ENCODE measurements at places on chromosomes 2 and 18. TPM values are rescaled to one million over a fixed set of nuclear protein-coding genes. Genes with fewer than 3 reads are reported as not detected.

DNA sequence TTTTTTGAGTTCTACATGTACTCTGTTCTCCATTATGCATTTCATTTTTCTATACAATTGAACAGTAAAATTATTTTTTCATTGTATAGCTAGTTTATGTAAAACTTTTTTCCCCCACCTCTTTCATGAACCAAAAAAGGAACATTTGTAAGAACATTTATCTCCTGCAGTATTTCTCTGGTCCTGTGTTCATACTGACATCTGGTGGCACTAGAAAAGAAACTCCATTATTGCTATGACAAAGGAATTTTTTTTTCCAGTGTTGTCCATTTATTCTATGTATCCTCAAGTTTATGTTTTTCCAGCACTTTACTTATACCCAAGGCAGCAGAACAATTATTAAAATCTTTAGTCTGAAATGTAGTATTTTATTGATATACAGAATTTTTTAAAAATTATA, 27.4 kb upstream of the CHAC2 start:
- H3K27me3 ChIP-seq = no peaks in the 10 kb centered on the region
- H3K4me1 ChIP-seq = no peaks in the 10 kb centered on the region
- DNase-seq = no peak
- peaks cover 17% of the 10 kb centered on the region for H3K36me3 ChIP-seq
- H3K4me3 ChIP-seq = no peak overlapping the region

DNA sequence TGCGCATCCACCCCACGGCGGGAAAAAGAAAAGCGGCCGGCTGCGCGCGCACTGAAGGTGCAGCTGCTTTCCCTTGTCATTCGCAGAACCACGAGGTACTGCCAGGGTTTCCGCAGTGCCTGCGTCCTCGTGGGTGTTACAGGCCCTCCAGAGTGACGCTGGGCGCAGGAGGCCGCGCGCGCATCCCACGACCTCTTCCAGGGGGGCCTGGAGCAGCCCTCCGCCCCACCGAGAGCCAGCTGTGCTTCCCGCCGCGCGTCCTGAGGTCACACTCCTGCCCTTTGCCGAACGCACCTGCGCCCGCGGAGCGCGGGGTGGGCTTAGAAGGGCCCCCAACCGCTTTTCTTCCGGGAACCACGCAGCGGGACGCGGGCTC, 378 bp upstream of the IAH1 start:
- peak overlapping the region; percentile 79 for H3K4me3 ChIP-seq
- no peaks in the 10 kb centered on the region for H3K27me3 ChIP-seq
- peaks cover 52% of the 10 kb centered on the region for H3K36me3 ChIP-seq
- DNase-seq = peak; percentile 74
- peak overlapping the region; percentile 86 for H3K27ac ChIP-seq

DNA sequence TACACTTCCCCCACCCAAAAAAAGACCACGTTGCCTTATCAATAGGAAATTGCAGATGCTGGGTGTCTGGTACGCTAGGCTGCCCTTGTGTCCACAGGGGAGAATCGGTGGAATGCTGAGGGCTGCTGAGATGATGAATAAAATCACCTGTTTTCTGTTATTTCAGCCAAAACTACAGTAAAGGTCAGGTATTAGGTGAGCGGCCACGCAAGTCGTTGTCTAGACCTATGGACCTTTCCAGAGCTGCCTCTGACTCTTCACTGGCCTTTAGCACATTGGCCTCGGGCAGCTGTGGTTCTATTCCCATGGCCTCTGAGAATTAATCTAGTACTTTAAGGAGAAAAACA, 89.6 kb downstream of the MTCL1 start:
- no peak for DNase-seq
- H3K27ac ChIP-seq = no peak overlapping the region
- H3K4me1 ChIP-seq = peaks cover 9% of the 10 kb centered on the region
- no peak overlapping the region for H3K4me3 ChIP-seq
- peaks cover 5% of the 10 kb centered on the region for H3K27me3 ChIP-seq

DNA sequence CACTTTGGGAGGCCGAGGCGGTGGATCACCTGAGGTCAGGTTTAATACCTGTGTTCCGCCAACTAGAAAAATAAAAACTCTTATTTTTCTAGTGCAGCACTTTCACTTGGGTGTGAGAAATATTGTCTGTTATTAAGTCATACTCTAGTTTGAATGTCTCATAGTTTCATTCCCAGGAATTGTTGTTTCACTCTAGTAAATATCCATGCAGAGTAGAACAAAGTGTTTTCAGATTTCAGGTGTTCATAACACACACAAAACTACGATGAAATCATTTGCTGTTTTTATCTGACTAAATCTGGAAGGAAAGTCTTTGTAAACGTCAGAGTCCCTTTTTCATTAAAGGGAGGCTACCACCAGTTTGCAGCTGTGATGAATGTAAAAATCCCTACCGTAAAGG, 4.0 kb downstream of the FAM117B start:
- H3K27me3 ChIP-seq = no peaks in the 10 kb centered on the region
- H3K36me3 ChIP-seq = peaks cover 15% of the 10 kb centered on the region
- peak overlapping the region; percentile 77 for H3K27ac ChIP-seq
- no peak for DNase-seq
- peak overlapping the region; percentile 59 for H3K4me3 ChIP-seq
- H3K4me1 ChIP-seq = peaks cover 51% of the 10 kb centered on the region

The SLC19A3 gene
- total RNA-seq = not detected

- no peak overlapping the region for H3K4me3 ChIP-seq
- DNase-seq = no peak
- peaks cover 2% of the 10 kb centered on the region for H3K27me3 ChIP-seq
- no peak overlapping the region for H3K27ac ChIP-seq
Observed at GRCh38 chr2:9310377-9310776, 103.8 kb downstream of the ASAP2 start.

GRCh38 chr2:241354668-241355658, 1.1 kb upstream of the FARP2 start:
- DNase-seq = peak; percentile 75
- H3K36me3 ChIP-seq = peaks cover 38% of the 10 kb centered on the region
- H3K4me1 ChIP-seq = peaks cover 27% of the 10 kb centered on the region
- H3K4me3 ChIP-seq = no peak overlapping the region
- H3K27ac ChIP-seq = peak overlapping the region; percentile 69

DNA sequence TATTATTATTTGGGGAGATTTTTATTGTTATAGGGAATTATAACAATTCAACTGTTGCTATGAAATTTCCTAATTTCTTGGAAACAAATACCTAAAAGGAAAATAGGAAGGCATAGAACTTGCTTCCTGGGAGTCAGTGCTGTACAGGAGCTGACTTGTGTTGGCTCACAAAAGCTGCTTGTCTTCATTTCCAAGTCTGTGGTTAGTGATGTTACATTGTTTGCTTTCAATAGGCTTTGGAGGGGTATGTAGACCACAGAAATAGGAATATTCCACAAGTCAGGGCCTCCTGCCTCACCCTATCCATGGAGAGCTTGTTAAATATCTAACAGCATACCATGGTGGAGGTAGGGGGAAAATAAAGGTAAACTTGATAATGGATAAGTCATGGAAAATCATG, 688.9 kb upstream of the FAM98A start:
- H3K4me1 ChIP-seq = no peaks in the 10 kb centered on the region
- no peak overlapping the region for H3K4me3 ChIP-seq
- no peak overlapping the region for H3K27ac ChIP-seq
- DNase-seq = no peak
- no peaks in the 10 kb centered on the region for H3K27me3 ChIP-seq
- no peaks in the 10 kb centered on the region for H3K36me3 ChIP-seq

The LYPD1 gene
- not detected for total RNA-seq

- H3K4me1 ChIP-seq = no peaks in the 10 kb centered on the region
- no peak overlapping the region for H3K4me3 ChIP-seq
- peaks cover 20% of the 10 kb centered on the region for H3K27me3 ChIP-seq
- DNase-seq = no peak
- no peak overlapping the region for H3K27ac ChIP-seq
Observed at GRCh38 chr18:58102875-58103274, 58.8 kb downstream of the NEDD4L start.

DNA sequence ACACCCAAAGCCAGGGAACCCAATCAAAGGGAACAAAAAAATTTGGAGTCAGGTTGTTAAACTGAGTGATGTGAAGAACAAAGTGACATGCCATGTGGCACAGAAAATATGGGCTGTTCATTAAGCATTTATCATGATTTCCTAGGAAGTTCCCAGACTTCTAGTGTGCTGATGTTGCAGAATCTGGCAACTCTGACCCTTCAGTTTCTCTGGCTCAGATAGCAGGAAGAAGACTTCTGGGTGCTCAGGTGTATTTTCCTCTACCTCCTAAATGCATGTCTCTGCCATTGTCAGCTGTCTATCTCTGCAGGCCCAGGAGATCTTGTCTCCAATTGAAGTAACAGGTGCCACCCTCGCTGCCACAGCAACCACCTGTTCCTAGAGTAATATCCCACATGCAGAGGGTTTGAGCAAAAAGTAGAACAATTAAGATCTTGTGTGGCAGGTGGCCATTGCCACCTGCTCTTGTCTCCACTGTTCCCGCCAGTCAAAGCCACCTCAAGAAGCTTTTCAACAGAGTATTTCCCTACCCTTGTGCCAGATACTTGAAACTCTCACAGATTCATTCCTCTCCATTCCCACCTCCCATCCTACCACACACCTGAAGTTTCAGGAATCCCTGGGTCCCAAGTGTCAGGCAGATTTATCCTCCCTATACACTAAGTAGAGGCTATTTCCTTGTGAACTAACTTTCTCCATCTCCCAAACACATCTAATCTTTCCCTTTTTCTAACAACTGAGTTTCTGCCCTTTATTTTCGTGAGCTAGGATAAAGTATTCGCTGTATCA, 533.7 kb upstream of the CHAC2 start:
- no peaks in the 10 kb centered on the region for H3K36me3 ChIP-seq
- H3K4me3 ChIP-seq = no peak overlapping the region
- H3K27ac ChIP-seq = no peak overlapping the region
- H3K27me3 ChIP-seq = no peaks in the 10 kb centered on the region
- peaks cover 3% of the 10 kb centered on the region for H3K4me1 ChIP-seq
- no peak for DNase-seq

The RPRM gene
- total RNA-seq = 0.24 TPM

DNA sequence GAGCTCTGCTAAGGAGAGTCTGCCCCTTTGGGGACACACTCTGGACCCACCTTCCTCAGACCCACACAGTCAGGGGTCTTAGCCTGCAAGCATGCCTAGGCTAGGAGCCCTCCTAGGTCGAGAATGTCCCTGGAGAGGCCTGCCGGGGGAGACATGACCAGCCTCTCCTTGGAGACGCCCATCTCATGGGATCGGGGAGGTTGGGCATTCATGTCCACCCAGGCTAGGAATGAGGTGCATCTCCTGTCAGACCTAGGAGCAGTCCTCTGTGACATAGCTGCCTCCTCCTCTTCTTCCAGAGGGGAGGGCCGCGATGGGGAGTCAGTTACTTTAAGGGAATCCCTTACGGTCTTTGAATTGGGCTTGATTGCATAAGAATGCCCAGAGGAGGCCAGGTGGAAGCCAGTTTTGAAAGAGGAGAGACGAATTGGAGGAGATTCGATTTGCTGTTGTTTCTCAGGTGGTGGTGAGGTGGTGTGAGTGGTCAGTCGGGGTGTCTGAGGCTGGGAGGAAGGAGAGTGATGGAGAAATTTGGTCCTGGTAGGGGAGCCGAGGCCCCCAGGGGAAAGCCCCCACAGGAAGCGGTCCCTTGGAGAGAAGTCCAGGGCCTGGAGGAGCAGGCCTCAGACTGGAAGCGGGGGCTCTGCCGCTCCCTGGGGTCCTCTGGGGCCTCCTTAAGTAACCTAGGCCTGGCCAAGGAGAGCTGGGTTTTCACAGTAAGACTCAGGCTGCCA, 241.3 kb downstream of the DYSF start:
- H3K27me3 ChIP-seq = peaks cover 3% of the 10 kb centered on the region
- H3K4me3 ChIP-seq = no peak overlapping the region
- H3K4me1 ChIP-seq = no peaks in the 10 kb centered on the region
- H3K36me3 ChIP-seq = no peaks in the 10 kb centered on the region
- no peak overlapping the region for H3K27ac ChIP-seq

DNA sequence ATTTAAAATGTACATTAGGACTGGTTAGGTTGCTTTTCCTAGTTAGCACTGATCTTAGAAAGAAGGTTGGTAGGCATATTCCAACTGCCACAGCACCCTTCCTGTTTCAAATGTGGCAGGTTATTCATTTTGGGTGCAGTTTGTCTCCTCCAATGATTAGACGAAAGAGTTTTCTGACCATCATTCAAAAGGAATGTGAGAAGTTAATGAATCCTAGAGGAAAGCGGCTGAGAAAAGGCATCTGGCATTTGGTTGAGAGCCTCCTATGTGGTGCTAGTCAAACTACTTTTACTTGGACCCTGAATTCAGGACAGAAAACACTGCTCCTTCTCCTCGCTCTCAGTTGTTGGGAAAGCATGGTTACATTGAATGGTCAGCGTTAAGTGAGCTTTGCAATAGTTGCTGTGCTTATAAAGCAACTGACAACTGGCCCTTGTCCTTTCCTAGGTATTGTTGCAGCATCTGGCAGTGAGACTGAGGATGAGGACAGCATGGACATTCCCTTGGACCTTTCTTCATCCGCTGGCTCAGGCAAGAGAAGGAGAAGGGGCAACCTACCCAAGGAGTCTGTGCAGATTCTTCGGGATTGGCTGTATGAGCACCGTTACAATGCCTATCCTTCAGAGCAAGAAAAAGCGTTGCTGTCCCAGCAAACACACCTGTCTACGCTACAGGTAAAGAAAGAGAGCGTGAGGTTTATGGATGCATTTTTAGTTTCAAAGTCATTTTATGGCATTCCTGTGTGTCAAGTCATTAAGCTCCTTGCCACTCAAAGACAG, 6.1 kb downstream of the TGIF1 start:
- no peak for DNase-seq
- H3K27me3 ChIP-seq = no peaks in the 10 kb centered on the region
- H3K27ac ChIP-seq = no peak overlapping the region

- H3K4me1 ChIP-seq = peaks cover 31% of the 10 kb centered on the region
- H3K4me3 ChIP-seq = peak overlapping the region; percentile 90
- DNase-seq = no peak
- no peak overlapping the region for H3K27ac ChIP-seq
- H3K27me3 ChIP-seq = no peaks in the 10 kb centered on the region
Observed at GRCh38 chr18:57619876-57620275, 1.8 kb downstream of the NARS1 start.

The PLEK gene
- 4.5 TPM for total RNA-seq

GRCh38 chr2:67839242-67839641, 223.6 kb downstream of the C1D start:
- no peaks in the 10 kb centered on the region for H3K4me1 ChIP-seq
- no peaks in the 10 kb centered on the region for H3K36me3 ChIP-seq
- no peak overlapping the region for H3K4me3 ChIP-seq
- no peak for DNase-seq
- no peak overlapping the region for H3K27ac ChIP-seq
- H3K27me3 ChIP-seq = no peaks in the 10 kb centered on the region

The KCNJ3 gene
- total RNA-seq = not detected

The SNED1 gene
- 3.5 TPM for total RNA-seq

DNA sequence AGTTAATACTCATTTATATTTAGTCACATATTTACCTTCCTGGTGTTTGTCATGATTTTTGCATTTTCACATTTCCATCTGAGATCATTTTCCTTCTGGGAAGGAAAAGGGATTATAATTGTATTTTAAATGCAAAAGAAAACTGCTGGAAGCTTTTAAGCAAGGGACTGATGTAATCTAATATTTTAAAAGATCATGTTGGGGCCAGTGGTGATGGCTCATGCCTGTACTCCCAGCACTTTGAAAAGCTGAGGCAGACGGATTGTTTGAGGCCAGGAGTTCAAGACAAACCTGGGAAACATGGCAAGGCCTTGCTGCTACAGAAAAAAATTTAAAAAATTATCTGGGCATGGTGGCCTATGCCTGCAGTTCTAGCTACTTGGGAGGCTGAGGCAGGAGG, 149.0 kb downstream of the MIB1 start:
- H3K4me1 ChIP-seq = no peaks in the 10 kb centered on the region
- H3K27ac ChIP-seq = no peak overlapping the region
- no peak overlapping the region for H3K4me3 ChIP-seq
- no peak for DNase-seq
- H3K36me3 ChIP-seq = no peaks in the 10 kb centered on the region

The CCDC74A gene
- total RNA-seq = 10.0 TPM
